ENCODE measurements at places on chromosomes 7 and 10.

DNA sequence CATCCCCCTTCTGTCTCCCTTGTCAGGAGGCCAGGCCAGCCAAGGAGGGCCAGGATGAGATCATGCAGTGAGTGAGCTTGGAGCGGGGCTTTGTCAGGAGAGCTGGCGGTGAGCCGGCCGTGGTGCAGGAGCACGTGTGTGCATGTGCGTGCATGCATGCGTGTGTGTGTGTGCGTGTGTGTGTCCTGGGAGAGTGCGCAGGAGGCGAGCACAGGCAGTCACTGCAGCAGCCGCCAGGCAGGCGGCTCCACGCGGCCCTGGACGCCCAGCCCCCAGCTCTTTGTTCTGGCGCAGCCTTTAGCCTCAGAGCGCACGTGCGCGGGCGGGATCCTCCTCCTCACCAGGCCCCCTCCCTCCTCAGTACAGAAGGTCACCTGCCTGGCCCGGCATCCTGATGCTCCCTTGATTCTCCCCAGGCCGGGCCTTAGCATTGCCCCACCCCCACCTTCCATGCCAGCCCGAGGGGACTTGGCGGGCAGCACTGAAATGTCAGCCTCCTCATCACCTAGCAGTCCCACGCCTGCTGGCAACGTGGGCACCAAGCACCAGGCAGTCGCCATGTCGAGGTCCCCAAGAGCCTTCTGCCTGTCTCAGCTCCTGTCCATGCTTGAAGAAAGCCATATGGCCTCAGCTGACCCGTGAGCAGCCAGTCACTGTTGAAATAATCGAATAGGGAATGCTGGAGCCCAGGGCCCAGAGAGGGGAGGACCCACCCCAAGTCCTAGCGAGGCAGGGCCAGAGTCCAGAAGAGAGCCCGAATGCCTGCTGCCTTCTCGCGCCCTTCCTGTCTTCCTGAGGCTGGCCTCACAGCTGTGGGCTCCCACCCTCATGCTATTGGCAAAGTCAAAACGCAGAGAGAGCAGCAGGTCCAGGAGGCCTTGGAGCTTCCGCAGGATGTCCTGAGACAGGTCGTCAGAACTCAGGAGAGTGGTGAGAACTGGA lies 125.9 kb upstream of the PPIF start:
- peak; percentile 79 for DNase-seq

DNA sequence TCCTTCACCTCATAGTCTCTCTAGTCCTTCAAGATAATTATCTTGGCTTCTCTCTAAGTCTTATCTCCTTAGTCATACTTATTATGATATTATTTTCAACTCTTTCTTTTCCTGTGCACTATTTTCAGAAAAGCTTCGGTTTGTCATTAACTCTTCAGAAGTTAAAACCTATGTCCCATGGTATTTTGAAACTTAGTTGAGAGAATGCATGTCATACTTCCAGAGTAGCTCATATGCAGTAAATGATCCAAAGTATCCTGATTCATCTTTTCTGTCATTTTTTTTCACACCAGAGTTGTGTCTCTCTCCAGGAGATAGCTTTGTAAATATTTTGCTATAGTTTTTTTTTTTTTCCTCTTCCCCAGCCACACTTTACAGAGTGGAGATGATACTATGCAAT lies 1008.6 kb downstream of the NRG3 start:
- no peak for DNase-seq

DNA sequence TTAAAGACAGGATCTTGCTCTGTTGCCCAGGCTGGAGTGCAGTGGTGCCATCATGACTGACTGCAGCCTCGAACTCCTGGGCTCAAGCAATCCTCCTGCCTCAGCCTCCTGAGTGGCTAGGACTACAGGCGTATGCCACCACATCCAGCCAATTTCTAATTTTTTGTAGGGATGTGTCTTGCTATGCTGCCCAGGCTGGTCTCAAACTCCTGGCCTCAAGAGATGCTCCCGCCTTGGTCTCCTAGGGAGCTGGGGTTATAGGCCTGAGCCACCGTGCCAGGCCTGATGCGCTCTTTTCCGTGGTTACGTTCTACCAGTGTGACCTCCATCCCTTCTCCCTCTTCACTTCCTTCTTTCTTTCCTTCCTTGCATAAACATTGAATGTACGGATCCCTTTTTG lies 34.2 kb upstream of the IL15RA start:
- no peak for DNase-seq

DNA sequence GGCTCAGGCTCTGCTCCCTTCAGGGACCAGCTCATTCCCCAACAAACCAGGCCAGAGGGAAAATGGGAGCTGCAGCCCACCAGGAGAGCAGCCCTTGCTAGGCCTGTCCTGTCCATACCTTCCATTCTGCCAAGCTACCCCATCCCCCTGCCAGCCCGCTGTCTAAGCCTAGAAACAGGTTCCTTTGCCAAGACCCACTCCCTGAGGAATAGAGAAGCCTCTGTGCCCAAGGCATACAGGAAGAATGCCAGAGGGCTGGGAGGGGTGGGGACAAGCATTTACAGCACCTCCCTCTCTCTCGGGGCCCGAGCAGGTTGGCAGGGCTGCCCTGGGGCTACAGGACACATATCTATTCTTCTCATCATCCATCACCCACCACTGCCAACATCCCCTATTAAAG lies 178.3 kb downstream of the GRID1 start:
- no peak for DNase-seq

GRCh38 chr10:482848-483247 lies 206.6 kb downstream of the DIP2C start:
- DNase-seq: no peak

GRCh38 chr10:130141878-130142277 lies 5.7 kb downstream of the GLRX3 start:
- DNase-seq: no peak

DNA sequence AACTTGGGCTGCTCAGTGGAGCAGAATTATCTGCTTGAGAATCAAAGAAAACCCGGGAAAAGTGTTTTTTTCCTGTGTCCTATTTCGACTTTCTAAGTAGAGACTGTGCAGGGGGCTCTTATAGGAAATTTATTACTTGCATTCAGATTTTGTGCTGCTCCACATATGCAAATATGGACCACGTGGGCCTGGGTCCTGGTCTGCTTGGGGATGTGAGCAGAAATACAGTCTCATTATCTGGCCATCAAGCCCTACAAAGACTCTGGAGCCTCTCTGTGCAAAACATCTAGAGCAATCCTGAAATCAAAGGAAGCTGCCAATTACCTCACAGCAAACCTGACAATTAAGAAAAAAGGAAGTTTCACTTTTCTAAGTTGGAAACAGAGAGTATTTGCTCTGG lies 216.9 kb downstream of the LRMDA start:
- no peak for DNase-seq

- no peak for DNase-seq
These were observed 1.5 kb downstream of the GDF2 start for GRCh38 chr10:47323636-47324296.
